ENCODE measurements at places on chromosomes 5 and 9. TPM values are rescaled to one million over a fixed set of nuclear protein-coding genes. Genes with fewer than 3 reads are reported as not detected.

EGFLAM gene
- total RNA-seq, result 0.50 TPM

DNA sequence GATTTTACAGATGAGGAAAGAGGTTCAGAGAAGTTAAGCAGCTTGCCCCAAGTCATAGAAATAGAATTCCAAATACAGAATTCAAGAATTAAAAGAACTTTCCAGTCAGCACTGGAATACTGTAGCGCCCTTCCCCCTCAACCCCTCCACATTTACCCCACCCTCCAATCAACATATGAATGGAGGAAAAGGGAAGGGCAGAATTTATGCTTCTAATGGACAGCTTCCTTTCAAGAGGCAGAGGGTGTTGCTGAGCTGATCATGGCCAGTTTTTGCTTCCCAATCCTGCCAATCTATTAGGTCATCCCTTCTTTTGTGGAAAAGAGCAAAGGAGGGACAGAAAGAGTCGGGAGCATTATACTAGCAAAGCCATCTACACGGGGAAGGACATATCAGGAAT lies 39.1 kb upstream of the ANKRD31 start:
- peak; percentile 57 for DNase-seq

DNA sequence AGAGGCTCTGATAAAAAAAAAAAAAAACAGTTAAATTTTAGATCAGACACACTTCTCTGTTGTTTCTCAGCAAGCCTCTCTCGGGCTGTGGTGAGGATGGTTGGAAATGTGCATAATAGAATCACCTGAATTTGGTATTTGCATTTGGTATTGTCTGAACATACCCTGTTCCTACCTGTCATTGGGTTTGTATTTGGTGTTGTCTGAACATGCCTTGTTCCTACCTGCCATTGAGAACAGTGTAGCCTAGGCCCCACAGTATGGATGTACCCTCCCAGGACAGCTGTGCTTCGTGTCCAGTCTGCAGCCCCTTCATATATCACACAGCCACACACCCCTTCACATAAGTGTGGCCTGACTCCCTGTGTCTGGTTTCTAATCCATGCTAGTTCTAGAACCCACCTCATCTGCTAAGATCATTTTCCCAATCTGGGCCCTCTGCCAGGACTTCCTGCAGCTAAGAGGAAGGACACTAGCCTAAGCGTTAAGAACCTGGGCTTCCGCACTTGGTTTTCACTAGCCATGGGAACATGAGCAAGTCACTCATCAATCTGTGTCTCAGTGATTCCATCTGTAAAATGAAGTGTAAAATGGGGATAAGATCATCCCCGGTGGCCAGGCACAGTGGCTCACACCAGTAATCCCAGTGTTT lies 49.2 kb downstream of the ITGA2 start:
- DNase-seq, result no peak

DNA sequence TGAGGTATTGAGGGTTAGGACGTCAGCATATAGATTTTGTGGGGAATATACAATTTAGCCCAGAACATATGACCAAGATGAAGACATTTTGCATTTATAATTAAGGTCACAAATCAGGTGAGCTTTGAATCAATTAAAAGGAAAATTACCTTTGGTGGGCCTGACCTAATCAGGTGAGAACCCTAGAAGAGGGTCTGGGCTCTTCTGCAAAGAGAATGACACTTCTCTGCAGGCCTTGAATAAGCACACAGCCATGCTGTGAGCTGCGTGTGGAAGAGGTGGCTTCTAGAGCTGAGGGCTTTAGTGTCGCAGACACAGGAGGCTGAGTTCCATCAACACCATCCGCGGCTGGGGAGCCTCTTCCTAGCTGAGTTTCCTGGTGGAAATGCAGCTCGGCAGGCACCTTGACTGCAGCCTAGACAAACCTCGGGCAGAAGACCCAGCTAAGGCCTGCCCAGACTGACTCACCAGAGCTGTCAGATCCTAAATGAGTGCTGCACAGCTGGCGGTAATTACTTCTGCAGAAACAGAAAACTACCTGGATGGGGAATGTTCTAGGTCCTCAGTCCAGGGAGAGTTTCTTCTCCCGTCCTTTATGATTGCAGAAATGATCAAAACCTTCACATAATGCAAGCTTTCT lies 287.5 kb upstream of the IRX1 start:
- DNase-seq, result no peak

- DNase-seq, result no peak
Observed at GRCh38 chr5:158389786-158390185, 530.8 kb upstream of the CLINT1 start.

DNA sequence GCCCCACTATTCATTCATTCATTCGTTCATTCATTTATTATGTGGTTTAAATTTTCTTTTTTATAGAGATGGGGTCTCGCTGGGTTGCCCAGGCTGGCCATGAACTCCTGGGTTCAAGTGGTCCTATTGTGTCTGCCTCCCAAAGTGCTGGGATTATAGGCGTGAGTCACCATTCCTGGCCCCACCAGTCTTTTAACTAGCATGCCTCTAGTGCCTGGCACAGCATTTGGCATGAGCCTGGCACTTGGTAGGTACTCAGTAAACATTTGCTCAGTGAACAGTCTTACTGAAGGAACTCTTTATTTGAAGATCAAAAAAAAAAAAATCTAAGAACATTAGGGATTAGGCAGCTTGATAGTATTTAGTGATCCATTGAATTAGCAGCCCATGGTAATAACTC lies 98.1 kb downstream of the KDM4C start:
- no peak for DNase-seq

TLX3 gene
- total RNA-seq, result 0.83 TPM

CDH10 gene
- not detected for total RNA-seq

ANGPTL2 gene
- 7.1 TPM for total RNA-seq

GRCh38 chr5:151461312-151461711 lies 13.9 kb downstream of the SLC36A1 start:
- DNase-seq, result no peak

GRCh38 chr5:39760385-39761198 lies 335.8 kb upstream of the DAB2 start:
- no peak for DNase-seq

GRCh38 chr9:77131399-77131798 lies 45.9 kb upstream of the VPS13A start:
- no peak for DNase-seq

DNA sequence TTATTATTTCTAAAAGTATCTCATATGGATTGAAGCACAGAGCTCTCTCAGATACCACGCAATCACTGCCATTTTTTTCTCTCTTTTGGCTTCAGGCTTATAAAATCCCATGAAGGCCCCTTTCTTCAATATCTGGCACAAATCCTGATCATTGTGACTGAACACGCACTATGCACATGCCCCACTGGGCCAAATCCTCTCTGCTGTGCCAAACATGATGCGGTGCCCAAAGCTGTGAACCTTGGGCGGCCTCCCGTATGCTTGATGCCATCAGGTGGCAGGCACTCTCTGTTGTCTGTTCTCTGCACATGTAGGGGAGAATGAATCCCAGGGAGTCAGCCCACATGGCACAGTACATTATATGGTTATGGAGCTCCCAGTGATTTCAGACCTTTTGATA lies 375.0 kb upstream of the RGMB start:
- no peak for DNase-seq

- peak; percentile 62 for DNase-seq
Observed at GRCh38 chr5:116575326-116576052, 866 bp upstream of the SEMA6A start.

DNA sequence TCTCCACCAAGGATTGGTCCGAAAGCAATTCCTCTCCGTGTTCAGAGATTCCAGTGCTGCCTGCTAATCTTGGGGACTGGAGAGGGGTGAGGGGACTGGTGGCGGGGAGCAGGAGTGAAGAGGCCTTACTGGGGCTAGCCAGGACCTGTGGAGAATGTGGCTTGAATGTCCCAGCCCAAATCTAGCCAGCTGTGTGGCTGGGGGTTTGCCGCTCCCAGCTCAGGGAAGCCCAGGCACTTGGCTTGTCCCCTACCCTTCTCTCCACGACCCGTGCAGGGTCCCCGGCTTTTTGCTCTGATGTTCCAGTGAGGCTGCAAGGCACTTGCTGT lies 2.4 kb downstream of the N4BP3 start:
- DNase-seq, result no peak

DNA sequence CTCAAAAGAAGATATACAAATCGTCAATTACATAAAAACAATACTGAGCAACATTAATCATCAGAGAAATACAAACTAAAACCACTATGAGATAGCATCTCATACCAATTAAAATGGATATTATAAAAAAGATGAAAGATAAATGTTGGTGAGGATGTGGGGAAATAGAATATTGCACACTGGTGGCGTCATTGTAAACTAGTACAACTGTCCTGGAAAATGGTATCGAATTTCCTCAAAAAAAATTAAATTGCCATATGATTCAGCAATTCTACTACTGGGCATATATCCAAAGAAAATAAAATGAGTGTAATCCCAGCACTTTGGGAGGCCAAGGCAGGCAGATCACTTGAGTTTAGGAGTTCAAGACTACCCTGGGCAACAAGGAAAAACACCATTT lies 326.0 kb upstream of the FTMT start:
- DNase-seq, result no peak

DNA sequence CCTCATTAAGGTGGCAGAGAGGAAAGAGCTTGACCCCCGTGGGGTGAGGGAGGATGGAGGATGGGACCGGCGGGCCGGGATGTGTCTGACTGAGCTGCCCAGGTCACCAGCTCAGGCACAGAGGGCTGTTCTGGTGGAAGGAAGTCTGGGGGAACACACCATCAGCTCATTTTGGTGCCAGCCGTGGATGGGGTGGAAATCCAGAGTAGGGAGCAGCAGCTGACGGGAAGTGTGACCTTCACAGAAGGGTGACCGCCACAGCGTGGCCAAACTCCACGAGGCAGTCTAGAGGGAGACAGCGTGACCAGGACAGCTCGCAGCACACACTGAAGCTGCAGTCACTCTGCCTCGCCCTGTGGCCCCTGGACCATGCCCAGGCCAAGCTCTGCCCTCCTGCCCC lies 45.3 kb upstream of the PHYKPL start:
- no peak for DNase-seq

- DNase-seq, result peak; percentile 28
Observed at GRCh38 chr5:167916706-167917105, 374.7 kb upstream of the WWC1 start.

DNA sequence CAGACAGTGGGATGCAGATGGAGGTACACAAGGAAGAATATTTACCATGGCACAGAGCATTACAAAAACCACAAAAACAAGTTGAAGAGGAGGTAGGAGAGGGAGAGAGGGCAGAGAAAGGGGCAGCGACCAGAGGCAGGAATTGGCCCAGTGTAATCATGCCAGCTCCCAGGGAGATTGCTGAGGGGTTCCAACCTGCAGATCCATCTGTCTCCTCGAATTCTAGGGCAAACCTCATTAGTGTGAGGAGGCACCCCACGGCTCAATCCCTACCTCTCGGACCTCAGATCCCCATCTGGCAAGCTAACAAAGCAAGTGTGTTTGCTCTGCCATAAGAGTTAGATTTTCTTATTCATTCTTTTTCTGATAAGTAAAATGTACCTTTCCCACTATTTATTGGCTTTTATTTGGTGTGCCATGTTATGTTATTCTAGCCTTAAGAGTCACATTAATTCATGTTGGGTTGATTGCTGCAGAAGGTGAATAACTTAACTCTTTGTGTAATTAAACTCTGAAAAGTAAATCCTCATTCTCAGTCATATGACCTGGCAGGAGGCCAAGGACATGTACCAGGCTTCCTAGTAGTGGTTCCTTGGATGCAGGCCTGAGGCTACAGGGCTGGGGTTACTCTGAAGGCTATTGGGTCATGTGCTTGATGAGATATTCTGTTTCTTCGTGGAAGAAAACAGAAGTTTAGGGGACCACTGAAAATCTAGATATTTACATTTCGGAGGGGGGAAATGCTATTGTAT lies 315.2 kb upstream of the ATP10B start:
- DNase-seq, result no peak

DNA sequence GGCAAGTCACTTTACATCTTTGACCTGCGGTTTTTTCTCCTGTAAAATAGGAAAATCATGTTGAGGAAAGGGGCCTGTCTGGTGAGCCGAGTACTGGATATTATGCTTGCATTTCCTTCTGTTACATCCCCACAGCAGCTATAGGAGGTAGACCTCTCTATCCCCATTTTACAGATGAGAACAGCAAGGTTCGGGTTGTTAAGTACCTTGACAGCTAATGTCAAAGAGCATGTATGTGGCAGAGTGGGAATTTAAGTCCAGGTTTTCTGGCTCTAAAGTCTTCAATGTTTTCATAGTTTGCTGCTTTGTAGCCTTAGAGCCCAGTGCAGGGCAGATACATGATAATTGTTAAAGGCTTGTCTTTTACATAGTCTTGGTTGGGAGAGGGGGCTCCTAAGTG lies 2.8 kb downstream of the TMEM268 start:
- DNase-seq, result no peak

TESK1 gene
- 8.2 TPM for total RNA-seq

GRCh38 chr9:16526380-16526779 lies 344.1 kb downstream of the BNC2 start:
- no peak for DNase-seq

DNA sequence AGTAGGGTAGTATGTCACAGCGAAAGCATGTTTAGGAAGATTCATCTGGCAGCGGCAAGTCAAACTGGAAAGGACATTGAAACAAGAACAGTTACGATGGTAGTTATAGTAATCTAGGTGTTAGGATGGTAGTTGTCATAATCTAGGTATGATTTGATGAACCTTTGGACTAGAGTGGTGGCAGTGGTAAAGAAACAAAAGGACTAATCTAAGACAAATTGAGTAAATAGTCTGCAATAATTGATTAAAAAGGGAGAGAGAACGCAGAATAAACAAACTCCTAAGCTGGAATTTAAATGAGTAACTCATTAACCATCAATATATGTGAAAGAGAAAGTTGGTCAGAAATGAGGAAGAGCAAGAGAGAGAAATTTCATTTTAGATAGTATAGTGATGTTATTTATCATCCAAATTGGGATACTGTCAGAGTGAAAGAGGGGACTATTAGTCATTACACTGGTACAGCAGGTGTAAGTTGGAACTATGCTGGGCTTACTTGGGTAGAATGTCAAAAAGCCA lies 56.8 kb downstream of the MTREX start:
- no peak for DNase-seq

DNA sequence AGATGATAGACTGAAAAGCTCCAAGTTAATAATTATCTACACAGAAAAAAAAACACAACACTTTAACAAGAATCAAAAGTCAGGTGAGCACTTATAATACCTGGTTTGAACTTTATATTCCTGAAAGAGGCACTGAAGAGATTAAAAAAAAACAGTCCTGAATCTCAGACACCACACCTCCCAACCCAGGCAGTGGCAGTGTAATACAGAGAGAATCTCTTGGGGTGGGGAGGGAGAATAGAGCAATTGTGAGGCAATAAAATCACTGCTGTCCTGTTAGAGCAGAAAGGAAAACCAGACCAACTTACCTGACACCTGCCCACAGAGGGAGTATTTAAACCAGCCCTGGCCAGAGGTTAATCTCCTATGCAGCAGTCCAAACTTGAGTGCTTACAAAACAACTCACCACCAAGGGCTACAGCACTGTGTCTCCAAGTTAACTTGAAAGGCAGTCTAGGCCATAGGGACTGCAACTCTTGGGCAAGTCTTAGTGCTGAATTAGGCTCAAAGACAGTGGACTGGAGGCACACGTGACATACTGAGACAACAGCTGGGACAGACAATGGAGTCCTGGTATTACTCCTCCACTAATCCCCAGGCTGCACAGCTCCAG lies 54.2 kb downstream of the SLCO4C1 start:
- peak; percentile 8 for DNase-seq

ANKRD31 gene
- total RNA-seq, result 0.59 TPM

PCDHGB1 gene
- 8.9 TPM for total RNA-seq

GRCh38 chr5:138275379-138275782 lies 960 bp upstream of the GFRA3 start:
- peak; percentile 22 for DNase-seq
